Fibroblast of lung (primary cell): ENCODE measurements at places on chromosomes 4 and X. TPM values are rescaled to one million over a fixed set of nuclear protein-coding genes. Genes with fewer than 3 reads are reported as not detected.
A peak's percentile ranks its signal among the peaks of the same experiment; 100 is the strongest.

MGAT4D gene
- not detected in 2 replicates for total RNA-seq

BANK1 gene
- 0.26 and 0.83 TPM in 2 replicates for total RNA-seq

CSAG3 gene
- total RNA-seq: not detected in 2 replicates

IDS gene
- total RNA-seq: 21.3 and 36.2 TPM in 2 replicates

F8 gene
- total RNA-seq: 5.4 and 7.9 TPM in 2 replicates

MTNR1A gene
- total RNA-seq: not detected in 2 replicates

HTRA3 gene
- 2.6 and 2.8 TPM in 2 replicates for total RNA-seq

RASSF6 gene
- total RNA-seq: under 0.01 TPM in 1 of 2 replicates, not detected in the other

MAGEA8 gene
- not detected in 2 replicates for total RNA-seq

DKC1 gene
- 30.2 and 31.1 TPM in 2 replicates for total RNA-seq

CSN1S1 gene
- total RNA-seq: not detected in 2 replicates

DNA sequence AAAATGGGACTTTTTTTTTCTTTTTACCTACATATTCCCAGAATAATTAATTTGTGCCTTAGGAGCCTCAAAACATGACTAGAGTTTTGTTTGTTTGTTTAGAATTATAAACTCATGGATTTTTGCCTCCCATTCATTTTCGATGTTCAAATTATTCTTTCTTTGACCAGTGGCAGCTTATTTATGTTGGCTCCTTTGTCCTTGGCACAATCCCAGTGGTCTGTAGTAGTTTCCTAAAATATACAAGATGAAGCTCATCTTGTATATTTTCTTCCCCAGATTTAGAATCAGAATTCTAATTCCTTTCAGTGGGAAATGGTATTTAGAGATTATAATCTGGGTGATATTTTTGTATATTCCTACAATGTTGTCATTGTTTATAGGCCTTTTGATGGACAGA is 27.2 kb downstream of the DCK start:
- DNase-seq: peak; percentile 49

- no peak for DNase-seq
Measured at GRCh38 chr4:46370531-46370930, 19.4 kb downstream of the GABRA2 start.

GRCh38 chr4:24007860-24008261 is 118.0 kb upstream of the PPARGC1A start:
- no peak for DNase-seq

DNA sequence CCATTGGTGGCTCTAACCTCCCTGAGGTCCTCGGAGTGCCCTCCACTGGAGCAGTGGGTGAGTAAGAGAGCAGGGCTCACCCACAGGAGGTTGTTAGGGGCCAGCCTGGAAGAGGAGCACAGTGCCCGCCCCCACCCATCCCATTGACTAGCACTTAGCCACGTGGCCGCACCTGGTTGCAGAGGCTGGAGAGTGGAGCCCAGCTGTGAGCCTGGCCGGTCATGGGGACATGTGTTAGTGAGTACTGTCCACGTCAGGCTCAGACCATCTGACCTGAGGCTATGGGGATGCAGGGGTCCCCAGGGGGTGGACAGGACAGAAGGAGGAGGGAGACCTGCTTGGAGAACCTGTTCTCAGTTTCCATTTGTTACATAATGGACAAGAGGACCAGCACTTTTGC is 1.4 kb upstream of the MAN2B2 start:
- no peak for DNase-seq

- DNase-seq: no peak
Measured at GRCh38 chr4:147737623-147738022, 5.7 kb downstream of the ARHGAP10 start.

DNA sequence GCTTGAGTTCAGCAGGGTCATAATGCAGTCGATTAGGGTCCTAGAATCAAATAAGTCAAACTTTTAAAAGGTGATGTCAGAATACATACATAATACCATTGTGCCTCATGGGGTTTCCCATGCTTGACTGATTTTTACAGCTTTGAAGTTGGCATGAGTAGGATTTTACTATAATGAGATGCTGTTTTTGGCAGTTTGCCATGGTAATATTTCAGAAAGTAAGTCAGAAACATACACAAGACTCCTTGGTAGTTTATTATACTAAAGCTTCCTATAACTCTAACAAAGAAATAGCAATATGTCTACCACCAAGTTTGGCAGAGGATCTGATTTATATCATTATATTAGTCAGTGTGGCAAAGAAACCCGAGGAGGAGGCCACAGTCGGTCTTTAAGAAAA is 45.2 kb downstream of the PHKA2 start:
- DNase-seq: peak; percentile 12

DNA sequence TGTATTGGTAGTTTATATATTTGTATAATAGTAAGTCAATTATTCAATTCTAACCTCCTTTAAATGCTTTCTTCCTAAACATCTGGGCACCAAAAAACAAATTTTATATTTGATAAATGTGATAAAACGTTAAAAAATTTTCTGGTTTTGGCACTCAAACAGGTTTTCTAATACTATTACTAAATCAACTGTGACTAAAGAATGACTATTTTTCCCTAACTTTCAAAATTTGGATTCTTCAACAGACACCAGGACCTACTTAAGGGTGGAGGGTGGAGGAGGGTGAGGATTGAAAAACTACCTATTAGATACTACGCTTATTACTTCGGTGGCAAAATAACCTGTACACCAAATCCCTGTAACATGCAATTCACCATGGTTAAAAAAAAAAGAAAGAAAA is 555.5 kb downstream of the IL15 start:
- DNase-seq: no peak

- DNase-seq: no peak
Measured at GRCh38 chrX:118745570-118745969, 18.2 kb downstream of the IL13RA1 start.

DNA sequence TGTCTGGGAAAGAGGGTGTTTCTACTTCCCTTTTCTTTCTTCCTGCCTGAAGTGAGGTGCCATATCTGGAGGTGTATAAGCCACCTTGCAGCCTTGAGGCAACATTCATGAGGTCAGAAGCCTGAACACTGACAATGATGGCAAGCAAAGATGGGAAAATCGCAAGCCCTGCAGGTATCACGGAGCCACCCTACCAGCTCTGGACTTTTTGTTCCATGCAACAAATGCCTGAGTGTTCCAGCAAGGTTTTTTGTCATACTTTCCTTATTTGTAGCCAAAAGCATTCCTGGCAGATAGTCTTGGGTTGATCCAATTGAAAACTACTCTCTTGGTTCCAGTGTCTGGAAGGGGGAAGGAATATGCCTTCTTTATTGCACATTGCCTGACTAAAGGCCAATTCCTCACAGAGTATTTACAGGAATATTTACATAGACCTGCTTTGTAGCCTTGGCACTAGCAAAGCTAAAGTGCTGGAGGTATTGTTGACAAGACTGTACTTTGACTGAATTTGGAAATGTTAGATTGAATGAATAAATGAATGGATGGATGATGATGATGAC is 14.4 kb upstream of the SOD3 start:
- DNase-seq: no peak

- DNase-seq: peak; percentile 7
Measured at GRCh38 chr4:140790765-140791164, 34.6 kb upstream of the TBC1D9 start.

DNA sequence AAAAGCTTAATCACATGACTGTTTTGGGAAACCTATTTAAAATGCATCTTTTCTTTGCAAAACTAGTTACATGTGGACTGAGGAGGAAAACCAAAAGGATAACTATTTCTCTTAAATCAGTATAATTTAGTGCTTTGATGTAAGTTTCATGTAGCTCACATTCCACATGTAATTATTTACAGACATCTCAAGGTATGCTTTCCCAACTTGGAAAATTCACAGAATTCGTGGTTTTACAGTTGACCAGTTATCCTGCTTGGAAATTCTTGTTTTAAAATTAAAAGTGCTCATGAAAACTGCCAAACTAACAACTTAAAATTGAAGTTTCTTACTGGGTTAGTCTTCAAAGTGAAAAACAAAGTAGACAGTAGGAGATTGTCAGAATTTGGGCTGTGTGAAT is 52.4 kb downstream of the EDNRA start:
- DNase-seq: no peak

DNA sequence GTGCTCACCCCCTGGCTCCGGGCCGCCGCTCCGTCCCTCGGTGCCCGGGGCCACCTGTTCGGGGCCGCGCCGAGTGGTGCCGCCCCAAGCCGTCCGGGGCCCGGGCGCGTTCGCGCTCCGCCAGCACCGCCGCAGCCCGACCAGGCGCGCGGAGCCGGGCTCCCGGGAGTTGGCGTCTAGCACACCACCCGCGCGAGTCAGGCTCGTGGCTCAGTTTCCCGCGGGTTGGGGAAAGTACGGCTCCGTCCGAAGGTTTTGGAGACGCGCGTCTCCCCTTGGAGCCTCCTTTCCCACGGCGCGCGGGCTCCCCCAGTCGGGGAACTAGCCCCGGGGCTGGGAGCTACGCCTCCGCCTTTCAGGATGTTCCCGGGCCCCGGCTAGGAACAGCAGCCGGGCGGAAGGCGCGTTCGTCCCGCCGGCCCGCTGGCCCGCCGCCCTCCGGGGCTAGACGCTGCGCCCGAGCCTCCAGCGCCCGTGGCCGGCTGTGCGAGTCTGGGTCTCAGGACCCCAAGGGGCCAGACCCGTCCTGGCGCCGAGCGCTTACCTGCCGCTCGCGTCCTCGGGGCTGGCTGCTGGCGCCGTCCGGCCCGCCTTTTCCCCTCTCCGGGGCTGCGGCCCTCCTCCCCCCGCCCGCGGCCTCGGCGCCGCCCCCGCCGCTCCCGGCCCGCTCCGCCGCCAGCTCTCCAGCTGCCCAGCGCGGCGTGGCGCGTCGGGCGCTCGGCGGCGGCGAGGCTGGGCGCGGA is at the start of gene ADGRG2:
Gene ADGRG2 (minus strand): TSS at position 571 of the 743 bp plus-strand sequence. CDS start 53,634 bp downstream, outside the sequence.
- DNase-seq: peak; percentile 24

GRCh38 chr4:165009493-165010227 is 22.1 kb upstream of the TRIM60 start:
- no peak for DNase-seq

GRCh38 chrX:134669378-134670098 is 11.3 kb upstream of the PLAC1 start:
- peak; percentile 81 for DNase-seq

GRCh38 chr4:69330345-69331047 is 50.2 kb downstream of the UGT2B28 start:
- no peak for DNase-seq

DNA sequence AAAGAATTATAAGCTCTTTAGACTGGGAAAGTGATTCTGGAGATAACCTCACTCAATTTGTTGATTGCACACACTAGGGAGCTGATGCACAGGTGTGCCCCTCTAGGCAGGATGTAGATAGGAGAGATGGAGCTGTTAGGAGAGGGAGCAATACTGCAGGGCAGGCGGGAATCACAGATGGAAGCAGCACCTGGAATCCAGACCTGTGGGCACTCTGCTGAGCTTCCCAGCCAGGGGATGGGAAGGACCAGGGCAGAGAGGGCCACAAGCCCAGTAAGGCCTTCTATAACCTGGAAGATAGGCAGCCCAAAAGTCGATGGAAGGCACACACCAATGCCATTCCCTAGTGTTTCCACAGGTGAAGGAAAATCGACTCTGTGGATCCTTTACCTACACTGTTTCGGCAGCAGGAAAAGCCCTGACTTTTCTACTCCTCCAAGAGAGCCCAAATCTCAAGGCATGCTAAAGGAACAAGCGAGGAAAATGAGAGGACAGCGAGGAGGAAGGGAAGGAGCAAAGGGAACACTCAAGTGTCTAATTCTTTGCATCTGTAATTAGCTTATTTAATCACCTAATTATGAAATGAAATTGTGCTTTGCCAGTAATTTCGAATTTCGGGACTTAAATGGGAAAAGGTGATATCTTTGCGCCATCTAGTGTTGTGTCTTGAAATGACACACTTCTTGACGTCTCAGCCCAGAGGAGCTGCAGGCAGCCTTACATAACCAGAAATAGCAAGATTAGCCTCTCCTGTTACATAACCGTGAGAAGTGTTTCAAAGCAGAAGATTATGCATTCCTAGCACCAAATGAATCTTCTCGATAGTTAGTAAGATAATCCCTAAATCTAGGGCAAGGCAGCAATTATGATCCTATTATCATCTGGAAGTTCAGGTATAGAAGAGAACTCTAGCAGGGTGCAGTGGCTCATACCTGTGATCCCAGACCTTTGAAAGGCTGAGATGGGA is 31.0 kb upstream of the TLR3 start:
- DNase-seq: peak; percentile 85

GRCh38 chr4:69025191-69025998 is 70.9 kb upstream of the UGT2B7 start:
- DNase-seq: no peak

- peak; percentile 42 for DNase-seq
Measured at GRCh38 chr4:141851246-141851891, 215.0 kb downstream of the IL15 start.

- DNase-seq: peak; percentile 11
Measured at GRCh38 chr4:128513664-128514484, 226.3 kb upstream of the PGRMC2 start.

DNA sequence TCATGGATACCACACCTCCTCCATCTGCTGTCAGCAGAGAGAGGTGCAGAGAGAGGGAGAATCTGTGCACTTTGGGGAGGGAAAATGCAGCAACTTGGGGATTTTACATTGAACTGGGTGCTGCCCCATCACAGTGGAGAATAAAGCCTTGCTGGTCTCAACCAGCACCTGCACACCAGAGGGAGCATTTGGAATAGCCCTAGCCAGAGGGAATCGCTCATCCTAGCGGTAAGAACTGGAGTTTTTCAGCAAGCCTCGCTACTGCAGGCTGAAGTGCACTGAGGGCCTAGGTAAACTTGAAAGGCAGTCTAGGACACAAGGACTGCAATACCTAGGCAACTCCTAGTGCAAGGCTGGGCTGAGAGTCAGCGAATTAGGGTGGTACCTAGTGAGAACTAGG is 148.7 kb downstream of the KDR start:
- no peak for DNase-seq

GRCh38 chrX:50622751-50623150 is 152.1 kb upstream of the DGKK start:
- no peak for DNase-seq

- no peak for DNase-seq
Measured at GRCh38 chrX:3161681-3162080, 120.4 kb downstream of the ARSF start.

- DNase-seq: peak; percentile 87
Measured at GRCh38 chrX:129717892-129718291, 20.9 kb upstream of the XPNPEP2 start.

DNA sequence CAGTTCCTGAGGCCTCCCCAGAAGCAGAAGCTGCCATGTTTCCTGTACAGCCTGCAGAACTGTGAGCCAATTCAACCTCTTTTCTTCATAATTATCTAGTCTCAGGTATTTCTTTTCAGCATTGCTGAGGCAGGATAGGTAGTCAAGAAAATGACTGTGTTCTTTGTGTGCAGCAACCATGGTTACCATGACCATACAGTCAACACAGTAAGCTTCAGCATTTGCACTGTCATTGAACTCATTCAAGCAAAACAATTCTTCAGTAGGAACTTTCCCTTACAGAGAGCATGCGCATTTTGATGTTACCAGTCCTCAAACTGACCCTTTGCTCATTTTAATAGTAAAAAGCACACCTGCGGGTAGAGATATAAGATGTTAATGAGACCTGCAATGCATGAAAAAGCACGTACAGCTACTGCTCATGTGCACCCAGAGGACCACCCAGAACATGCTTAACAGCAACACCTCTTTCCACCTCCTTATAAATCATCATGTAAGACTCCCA is 180.8 kb downstream of the PRKX start:
- no peak for DNase-seq

- no peak for DNase-seq
Measured at GRCh38 chr4:120227554-120227953, 160.9 kb upstream of the MAD2L1 start.

GRCh38 chr4:143514169-143514495 is 630 bp downstream of the SMARCA5 start:
- DNase-seq: no peak
